GM23248 (cell line): ENCODE measurements at places on chromosomes 3 and 15.

DNA sequence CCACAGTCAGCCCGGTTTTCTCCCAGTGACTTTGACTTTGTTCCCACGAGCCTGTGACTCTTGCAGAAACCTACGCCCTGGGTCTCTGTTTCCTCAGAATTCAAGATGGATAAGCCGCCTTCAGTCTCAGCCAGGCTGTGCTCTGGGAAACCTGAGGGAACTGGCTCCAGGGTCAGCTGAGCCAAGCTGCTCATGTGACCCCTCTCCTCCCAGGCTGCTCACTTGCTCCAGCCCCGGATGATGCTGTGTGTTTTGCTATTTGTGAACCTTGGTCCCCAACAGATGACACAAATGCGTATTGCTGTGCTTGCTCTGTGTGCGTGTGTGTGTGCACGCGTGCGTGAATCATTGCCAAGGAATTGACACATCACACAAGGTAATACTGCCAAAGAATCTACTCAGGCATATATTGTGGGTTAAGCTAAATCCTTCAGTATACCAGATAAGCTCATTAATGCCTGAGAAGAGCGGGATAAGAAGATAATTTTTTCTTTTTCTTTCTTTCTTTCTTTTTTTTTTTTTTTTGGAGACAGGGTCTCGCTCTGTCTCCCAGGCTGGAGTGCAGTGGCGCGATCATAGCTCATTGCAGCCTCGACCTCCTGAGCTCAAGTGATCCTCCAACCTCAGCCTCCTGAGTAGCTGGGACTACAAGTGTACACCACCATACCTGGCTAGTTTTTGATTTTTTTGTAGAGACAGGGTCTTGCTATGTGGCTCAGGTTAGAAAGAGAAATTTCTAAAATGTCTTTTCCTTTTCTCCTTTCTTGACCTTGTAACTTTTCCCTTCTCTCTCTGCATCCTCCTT is 29.2 kb upstream of the UMPS start:
- peak; percentile 45 for DNase-seq

- DNase-seq, result peak; percentile 63
Measured at GRCh38 chr3:47000198-47000815, 20.8 kb downstream of the NBEAL2 start.

- peak; percentile 82 for DNase-seq
Measured at GRCh38 chr15:66573719-66574595, 8.2 kb upstream of the LCTL start.

GRCh38 chr15:69225355-69226022 is 65.1 kb downstream of the GLCE start:
- DNase-seq, result peak; percentile 68

- DNase-seq, result no peak
Measured at GRCh38 chr15:80531388-80531787, 127.2 kb downstream of the ARNT2 start.
